ENCODE measurements at places on chromosomes 5 and 9.

DNA sequence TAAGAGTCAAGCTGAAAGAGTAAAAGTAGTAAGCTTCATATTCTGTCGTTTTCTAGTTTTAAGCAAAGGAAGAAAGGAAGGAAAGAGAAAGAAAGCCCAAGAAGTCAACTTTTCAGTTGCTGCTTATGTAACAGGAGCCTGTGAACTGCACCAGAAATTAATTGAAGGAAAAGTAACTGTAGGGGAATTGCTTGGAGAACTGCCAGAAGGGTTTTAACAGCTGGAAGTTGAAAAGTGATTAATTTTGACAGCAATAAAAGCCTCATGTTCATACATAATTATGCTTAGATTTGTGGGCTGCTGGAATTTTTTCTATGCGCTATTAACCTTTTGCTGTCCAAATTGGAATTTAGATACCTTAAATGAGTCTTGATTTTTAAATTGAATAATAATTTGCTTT lies 255.7 kb downstream of the ENC1 start:
- no peak for DNase-seq

DNA sequence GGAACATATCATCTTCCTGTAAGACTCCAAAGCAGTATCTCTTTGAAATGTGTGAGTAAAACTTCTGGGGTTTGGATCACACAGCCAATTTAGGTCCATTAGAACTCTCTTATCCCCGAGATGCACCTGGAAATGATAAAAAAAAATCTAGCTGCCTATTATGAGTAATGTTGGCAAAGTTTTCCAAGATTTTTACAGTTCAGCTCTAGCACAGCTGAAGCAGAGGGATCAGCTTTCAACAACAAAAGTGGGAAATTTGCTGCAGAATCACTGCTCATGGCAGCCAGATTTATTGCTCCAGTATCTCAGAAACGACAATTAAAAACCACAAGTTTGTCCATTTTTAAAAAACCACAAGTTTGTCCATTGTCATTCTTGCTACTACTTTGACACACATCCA lies 292.2 kb downstream of the IRX2 start:
- DNase-seq: no peak

DNA sequence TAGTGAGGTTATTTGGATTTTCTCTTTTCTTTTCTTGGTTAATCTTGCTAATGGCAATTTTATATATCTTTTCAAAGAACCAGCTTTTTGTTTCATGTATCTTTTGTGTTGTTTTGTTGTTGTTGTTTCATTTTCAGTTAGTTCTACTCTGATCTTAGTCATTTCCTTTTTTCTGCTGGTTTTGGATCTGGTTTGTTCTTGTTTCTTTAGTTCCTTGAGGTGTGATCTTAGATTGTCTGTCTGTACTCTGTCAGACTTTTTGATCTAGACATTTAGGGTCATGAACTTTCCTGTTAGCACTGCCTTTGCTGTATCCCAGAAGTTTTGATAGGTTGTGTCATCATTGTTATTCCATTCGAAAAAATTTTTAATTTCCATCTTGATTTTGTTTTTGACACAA lies 399.7 kb downstream of the TLE1 start:
- DNase-seq: no peak

DNA sequence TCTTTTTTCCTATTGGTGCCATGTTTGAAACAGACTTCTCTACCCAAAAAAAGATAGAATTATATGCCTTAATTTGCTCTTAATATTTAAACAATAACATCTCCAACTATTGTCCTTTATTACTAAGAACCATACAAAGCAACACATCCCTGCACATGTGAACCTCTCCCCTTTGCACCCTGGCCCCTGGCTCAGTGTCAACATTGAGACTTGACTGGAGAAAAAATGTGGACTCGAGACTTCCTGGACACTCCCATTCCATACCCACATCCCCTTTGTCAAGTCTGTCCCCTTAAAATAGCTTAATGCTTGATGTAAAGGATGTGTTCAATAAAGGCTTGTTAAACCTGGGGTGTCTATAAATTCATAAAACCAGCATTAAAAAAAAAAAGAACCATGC lies 53.2 kb downstream of the TTC39B start:
- DNase-seq: no peak

DNA sequence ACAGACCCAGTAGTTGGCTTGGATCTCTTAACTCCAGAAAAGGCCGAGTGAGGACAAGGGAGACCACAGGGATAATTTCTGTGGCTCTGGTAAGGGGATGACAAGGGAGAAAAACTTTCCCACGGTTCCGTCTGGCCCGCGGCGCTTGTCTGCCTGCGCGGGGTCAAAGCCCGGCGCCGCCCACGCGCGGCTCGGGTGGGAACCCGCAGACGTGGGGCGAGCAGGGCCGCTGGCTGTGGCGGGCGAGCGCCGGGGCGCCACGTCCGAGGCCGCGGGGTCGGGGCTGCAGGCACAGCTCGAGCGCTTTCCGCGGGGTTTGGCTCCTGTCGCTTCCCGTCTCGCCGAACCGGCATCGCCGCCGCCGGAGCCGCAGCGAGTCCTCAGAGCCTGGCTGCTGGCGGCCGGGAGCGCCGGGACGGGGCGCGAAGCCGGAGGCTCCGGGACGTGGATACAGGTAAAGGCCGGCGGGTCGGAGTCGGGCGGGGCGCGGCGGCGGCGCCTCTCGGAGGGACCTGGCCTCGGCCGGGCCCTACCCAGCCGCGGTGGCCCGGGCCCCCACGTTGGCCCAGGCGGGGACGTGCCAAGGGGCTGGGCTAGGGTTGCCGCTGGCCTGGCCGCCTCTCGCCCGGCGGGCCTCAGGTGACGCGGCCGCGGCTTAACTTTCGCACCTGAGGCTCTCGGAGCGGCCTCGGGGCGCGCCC lies at the start of gene RNF180:
Gene RNF180, plus strand, starts transcription at position 344 of the 701 bp plus-strand sequence. CDS start 34,965 bp downstream, outside the sequence.
- no peak for DNase-seq

GRCh38 chr9:105479846-105480245 lies 32.0 kb downstream of the FSD1L start:
- DNase-seq: no peak

- no peak for DNase-seq
These were observed 7.1 kb downstream of the PRKAA1 start for GRCh38 chr5:40790947-40791593.

DNA sequence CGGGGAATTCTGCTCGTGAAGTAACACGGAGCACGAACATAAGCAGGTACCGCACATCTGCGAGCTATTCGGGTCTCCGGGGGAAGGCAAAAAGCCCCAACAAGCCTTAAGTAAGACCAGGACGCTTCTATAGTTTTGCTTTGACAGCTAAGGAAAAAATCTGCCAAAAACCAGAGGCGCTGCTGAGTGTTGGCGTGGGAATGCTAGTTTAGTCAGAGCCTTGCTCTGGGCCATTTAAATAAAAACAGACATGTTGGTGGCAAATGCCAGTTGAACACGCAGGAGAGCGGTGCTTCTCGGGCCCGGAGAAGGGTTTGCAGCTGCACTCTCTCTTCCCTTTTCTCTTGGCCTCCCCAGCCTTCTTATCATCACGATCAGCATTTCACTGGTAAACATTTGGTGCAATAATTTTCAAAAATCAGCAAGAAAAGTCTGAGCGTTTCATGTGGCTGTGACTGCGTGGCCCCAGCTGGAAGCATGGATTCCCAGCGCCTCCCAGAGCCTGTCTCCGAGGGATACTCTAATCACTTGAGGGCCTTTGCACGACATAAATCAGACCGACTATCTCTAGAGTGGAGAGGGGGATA lies 6.4 kb upstream of the NOTCH1 start:
- no peak for DNase-seq
